Stimulated activated CD4-positive, alpha-beta T cell treated with anti-CD3 and anti-CD28 coated beads, TNF-alpha, amount 100 ng/mL, for 4 hours (primary cell): ENCODE measurements at places on chromosomes 2 and 18.

DNA sequence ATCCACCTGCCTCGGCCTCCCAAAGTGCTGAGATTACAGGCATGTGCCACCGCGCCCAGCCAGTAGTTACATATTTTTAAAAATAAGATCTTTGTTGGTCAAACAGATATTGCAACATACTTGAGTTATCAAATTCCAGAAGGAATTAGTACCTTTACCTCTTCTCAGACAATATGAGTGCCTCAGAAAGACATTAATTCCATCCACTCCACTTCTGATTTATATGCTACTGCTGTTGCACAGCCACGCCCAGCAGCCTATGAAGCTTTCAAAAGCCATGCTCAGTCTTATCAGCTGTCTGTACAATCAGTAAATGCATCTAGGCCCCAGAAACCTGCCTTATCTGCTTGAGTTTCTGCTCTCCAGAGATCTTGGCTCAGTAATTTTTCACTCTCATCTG, 47.8 kb downstream of the MEX3C start:
- DNase-seq = no peak

GRCh38 chr2:164054651-164055050, 318.8 kb upstream of the FIGN start:
- DNase-seq = no peak

GRCh38 chr2:152369176-152369860, 34.3 kb downstream of the FMNL2 start:
- DNase-seq = no peak

GRCh38 chr2:223860809-223861738, 23.7 kb upstream of the AP1S3 start:
- no peak for DNase-seq

DNA sequence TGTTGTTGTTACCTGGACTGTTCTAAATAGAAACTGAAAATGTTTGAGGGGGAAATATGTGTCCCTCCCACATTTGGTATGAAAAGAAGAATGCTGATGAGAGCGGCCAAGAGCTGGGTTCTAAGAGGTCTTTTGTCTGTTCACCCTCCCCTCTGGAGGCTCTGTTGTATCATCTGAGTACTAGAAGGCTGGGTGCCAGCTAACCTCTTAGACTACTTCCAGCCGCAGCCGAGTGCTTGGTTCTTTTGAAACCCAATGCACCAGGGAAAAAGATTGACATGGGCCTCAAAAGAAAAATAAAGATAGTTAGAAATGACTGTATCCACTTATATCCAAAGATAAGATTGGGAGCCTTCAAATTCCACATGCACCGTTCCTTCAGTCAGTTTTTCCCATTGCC, 255.9 kb downstream of the TXNL1 start:
- no peak for DNase-seq

DNA sequence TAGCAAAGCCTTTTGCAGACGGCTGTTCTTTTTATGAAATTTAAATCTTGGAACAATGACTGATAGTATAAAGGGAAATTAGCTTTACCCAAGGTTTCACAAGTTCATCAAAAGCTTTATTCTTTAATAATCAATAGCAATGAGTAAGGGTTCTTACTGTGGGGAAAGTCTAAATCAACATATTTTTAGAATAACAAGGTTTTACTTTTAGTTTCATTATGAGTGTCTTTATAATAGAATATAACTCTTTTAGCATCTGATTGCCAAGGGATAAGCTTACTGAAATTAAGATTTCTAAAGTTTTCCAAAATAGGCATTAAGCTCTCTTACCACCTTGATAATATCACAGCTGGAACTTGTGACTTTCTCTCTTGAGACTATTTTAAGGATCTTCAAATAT, 1489.7 kb downstream of the LRP1B start:
- DNase-seq = no peak

GRCh38 chr2:119261493-119262225, 38.0 kb downstream of the STEAP3 start:
- no peak for DNase-seq

- no peak for DNase-seq
Observed at GRCh38 chr2:60405271-60405919, 148.1 kb downstream of the BCL11A start.

DNA sequence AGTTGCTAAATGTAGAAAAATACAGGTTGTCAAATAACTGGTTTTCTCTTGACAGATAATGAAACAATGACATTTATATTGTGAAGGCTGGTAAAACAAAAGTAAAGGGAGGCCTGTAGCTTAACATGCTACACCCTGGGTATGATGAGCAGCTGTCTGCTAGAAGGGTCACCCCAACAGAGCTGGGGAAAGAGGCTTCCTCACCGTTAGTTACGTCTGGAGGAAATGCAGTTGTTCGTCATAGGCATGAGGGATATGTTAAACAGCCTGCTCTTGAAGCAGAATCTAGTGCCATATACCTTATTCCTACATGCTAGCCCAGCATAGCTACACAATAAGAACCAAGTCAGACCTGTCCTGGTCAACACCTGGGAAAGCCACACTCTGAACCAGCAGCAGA, 49.9 kb downstream of the LPIN2 start:
- no peak for DNase-seq

DNA sequence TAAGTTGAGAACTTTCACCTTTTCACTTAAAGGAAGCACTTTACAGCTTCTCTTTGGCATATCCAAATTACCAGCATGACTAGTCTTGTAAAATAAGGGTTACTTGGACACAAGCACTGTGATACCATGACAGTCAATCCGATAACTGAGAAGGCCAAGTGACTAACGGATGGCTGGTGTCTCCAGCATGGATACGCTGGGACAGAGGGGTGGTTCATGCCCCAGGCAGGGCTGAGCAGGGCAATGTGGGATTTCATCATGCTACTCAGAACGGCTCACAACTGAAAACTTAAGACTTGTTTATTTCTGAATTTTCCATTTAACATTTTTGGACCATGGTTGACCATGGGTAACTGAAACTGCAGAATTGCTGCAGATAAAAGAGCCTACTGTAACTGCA, 43.1 kb upstream of the GPR155 start:
- no peak for DNase-seq
